ENCODE measurements at places on chromosomes 5 and 9. TPM values are rescaled to one million over a fixed set of nuclear protein-coding genes. Genes with fewer than 3 reads are reported as not detected.
A peak's percentile ranks its signal among the peaks of the same experiment; 100 is the strongest.

GRCh38 chr5:16809395-16810207, 126.5 kb downstream of the MYO10 start:
- peak; percentile 68 for DNase-seq

- DNase-seq: no peak
These were observed 2.1 kb upstream of the GFRA3 start for GRCh38 chr5:138276402-138277054.

GRCh38 chr5:141182248-141182647, at the start of gene PCDHB16:
Gene PCDHB16, plus strand, starts transcription at chr5:141182387. Its CDS starts 173 bp downstream, at chr5:141182560.
- peak; percentile 62 for DNase-seq

DNA sequence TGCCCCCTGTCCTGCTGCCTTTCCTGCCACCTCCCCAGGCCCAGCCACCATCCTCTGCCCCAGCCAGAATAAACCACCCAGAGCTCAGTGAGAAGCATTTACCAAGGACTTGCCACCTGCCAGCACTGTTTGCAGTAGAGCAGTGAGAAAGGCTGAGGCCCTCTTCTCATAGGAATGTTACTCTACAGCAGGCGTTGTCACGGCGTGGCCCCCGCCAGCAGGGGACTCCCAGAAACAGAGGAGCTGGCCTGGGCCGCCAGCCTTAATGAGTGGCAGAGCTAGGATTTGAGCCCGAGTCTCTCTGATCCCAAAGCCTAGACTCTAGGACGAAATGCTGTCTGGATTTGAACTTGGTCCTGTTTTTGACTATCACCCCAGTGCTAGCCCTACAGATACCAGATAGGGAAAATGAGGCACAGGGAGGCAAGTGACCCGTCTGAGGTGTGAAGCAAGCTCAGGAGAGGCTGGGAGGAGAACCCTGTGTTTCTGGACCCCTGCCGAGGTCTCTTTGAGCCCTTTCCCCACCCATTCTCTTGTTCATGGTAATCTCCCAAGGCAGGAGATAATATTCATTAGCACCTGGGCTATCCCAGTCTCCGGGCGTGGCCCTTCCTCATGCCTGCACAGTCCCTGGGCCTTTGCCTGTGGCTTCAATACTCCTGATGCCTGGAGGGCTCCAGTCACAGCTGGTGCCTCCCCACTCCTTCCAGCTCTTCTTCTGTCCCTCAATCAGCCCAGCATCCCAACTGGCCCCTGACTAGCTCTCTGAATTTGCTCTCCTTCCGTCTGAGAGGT, 30.7 kb downstream of the HRH2 start:
- no peak for DNase-seq

Gene MZB1
- not detected for total RNA-seq
